Hematopoietic multipotent progenitor cell treated with erythropoietin and hydrocortisone succinate and interleukin-3 and kit ligand, for 15 days (in vitro differentiated cells): ENCODE measurements at places on chromosomes 1 and 21.

DNA sequence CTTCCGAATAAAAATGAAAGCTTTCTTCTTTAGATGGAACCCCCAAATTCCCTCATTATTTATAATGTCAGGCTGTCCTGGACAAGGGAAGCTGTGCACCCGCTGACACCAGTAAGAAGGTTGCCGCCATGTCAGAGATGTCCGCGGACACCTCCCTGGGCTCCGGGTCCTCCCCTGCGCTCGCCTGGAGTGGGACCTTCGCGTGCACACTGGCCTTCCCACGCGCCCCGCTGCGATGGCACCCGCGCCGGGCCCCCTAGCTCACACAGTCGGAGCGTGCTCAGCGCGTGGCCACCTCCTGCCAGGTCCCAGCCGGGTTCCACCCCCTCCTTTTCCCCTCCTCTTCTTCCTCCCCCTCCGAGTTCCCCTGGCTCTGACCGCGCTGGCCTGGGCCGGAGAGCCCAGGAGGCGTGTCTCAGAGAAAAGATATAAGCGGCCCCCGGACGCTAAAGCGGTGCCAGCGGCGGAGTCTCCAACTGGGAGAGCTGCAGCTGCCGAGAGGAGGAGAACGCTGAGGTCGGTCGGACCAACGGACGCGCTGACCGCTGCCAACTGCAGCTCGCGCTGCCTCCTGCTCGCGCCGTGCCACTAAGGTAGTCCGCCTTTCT lies at the start of gene G0S2:
G0S2 (plus strand) TSS at position 456 of the 608 bp plus-strand sequence. CDS start 273 bp downstream, outside the sequence.
- no peak for DNase-seq

DNA sequence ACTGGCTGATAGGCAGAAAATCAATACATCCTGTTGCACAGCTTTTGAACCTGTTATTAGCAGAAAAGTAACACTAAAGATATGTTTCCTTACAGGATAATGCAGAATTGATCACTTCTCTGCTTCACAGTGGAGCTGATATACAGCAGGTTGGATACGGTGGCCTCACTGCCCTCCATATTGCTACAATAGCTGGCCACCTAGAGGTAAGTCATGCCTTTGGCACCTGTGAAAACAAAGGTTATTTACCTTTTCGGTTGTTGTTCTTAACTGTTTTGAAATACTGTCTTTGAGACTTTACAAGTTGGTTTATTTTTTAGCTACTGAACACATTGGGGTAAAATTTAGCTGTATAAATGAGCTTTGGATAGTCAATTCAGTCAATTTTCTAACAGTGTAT lies 36.3 kb downstream of the TNNI3K start:
- DNase-seq = no peak

GRCh38 chr1:94929351-94930217 lies 2.7 kb upstream of the CNN3 start:
- no peak for DNase-seq

- DNase-seq = no peak
These were observed 27.8 kb upstream of the TSNAX start for GRCh38 chr1:231500666-231501065.

DNA sequence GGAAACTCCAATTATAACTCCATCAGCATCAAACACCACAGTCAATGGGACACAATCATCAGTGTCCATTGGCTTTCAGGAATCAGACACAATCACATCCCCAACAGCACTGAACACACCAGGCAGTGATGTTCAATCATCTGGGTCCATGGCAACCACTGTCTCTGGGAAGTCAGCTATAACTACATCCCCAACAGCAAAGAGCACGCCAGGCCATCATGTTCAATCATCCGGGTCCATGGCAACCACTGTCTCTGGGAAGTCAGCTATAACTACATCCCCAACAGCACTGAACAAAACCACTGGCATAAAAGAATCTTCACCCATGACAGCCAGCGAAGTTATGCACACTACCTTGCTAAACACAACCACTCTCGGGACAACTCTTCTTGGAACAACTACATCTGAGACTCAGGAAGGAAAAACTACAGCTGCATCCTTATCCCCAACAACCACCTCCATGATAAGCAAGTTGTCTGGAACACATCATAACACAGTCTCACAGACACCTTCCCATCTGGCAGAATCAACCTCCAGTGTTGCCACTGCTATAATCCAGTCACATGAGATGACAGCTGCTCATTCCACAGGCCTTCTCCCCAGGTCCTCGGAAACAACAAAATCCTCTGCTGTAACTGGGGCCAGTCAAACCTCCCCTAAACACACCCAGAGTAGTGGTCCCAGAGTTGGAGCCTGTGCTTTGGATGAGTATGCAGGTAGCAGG lies 19.9 kb downstream of the CATSPER4 start:
- DNase-seq = no peak

- DNase-seq = no peak
These were observed 30.5 kb downstream of the ZCCHC17 start for GRCh38 chr1:31327381-31327780.

- DNase-seq = no peak
These were observed 168.0 kb upstream of the NR5A2 start for GRCh38 chr1:199859491-199859933.

DNA sequence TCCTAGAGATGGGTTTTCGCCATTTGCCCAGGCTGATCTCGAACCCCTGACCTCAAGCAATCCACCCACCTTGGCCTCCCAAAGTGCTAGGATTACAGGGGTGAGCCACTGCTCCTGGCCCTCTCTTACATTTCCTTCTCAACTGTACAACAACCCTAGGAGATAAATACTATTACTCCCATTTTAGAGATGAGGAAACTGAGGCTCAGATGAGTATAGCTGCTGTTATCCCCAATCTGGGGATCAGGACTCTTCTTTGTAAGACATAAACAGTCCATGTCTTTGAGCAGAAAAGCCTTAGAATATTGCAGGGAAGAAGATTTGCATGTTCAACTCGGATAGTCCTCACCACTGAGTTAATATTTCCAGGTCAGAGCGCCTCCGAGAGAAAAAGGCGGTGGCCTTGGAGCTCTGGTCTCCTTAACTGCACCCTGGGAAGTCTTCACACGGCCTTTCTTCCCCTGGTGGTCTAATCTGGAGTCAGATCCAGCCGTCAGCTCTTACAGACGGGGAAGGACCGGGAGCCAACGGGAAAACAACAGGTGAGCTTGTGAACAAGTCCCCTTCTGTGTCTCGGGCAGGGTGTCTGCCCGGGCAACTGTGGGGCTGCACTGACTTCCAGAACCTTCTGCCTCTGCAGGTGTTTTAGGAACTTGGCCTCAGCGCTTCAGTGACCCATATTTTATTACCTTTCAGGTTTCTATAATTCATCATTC lies 5.9 kb upstream of the OLIG1 start:
- DNase-seq = no peak

DNA sequence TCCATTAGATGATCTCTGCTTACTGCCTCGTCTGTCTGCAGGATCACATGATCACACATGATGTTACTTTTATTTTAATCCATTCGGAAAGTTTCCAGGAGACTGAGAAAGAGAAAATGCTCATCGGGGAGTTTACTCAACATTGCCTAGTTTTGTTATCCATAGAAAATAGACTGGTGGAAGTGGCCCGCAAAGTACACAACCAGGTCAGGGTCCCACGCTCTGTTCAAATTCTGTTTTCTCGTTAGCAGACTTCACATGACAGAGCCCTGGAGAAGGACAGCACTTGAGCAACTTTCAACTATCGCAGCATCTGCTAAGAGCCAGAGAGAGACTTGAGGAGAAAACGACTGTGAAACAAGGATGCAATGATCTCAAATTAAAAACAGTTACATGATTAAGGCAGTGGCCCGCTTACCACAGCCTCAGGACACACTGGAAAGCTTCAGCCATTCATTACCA lies 44.2 kb downstream of the ADAMTS1 start:
- no peak for DNase-seq

DNA sequence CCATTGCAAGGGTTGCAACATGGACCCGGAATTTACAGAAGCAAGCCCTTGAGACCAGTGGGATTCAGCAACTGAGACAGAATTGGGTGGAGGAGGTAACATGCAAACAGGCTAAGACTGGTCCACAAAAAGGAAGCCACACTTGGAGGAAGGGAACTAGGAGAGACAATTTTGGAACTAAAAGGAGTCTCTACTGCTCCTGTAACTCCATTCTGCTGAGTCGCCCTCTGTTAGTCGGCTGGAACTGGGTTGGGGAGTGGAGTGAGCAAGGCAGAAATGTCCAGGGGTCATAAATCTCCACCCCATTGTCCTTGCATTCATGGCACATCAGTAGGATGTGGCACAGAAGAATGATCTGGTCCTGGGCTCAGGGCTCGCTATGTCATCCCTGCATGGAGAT lies 5.1 kb downstream of the LAMB3 start:
- peak; percentile 39 for DNase-seq

DNA sequence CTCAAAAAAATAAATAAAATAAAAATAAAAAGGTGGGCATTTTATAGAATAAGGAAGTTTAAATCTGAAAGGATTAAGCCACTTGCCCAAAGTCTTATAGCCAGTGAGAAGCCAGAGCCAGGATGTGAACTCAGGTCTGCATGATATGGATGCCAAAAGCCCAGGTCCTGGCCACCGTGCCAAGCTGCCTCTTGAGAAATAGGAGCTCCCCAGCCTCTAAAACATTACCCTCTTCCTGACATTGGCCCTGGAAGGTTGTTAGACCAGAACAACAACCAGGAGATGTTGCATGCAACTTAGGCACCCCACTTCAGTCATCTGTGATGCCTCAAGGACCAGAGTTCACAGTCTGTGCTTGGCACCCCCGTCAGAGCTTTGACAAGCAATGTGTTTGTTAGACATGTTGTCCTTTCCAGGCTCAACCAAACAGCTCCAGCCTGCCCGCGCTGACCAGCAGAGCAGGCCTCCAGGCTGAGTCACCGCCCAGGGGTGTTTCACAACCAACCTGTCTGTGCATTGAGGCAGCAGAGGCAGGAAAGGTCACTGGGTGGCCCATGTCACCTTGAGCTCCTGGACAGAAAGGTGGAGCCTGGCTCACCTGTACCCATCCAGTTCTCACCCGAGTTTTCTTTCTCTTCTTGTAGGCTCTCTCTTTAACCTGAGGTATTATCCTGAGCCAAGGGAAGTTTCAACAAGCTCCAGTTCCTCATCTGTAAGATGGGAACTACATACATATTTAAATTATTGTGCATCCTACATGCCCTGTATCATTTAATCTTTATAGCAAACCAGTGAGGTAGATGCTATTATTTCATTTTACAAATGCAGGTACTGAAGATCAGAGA lies 14.9 kb upstream of the MED18 start:
- no peak for DNase-seq

GRCh38 chr21:45087022-45087823 lies 12.8 kb downstream of the ADARB1 start:
- DNase-seq = no peak

DNA sequence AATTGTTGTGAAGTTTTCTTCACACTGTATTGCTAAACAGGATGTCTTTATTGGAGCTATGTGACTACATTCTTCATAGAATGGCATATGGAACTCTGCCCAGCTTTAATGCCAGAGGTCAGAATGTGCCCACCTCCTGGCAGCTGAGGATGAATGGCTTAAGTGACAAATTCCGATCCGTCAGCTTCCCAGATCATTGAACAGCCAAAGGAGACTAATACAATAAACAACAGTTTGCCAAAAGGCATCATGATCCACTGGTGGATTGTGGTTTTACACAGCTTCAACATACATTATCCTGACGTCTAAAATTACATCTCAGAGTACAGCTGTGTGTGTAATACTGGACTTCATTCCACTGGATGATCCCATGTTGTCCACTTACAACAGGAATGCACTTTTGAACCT lies 68.7 kb upstream of the C1orf105 start:
- no peak for DNase-seq

- DNase-seq = no peak
These were observed 10.0 kb downstream of the NCF2 start for GRCh38 chr1:183580281-183580682.

- no peak for DNase-seq
These were observed 13.2 kb downstream of the MEGF6 start for GRCh38 chr1:3598051-3598491.

DNA sequence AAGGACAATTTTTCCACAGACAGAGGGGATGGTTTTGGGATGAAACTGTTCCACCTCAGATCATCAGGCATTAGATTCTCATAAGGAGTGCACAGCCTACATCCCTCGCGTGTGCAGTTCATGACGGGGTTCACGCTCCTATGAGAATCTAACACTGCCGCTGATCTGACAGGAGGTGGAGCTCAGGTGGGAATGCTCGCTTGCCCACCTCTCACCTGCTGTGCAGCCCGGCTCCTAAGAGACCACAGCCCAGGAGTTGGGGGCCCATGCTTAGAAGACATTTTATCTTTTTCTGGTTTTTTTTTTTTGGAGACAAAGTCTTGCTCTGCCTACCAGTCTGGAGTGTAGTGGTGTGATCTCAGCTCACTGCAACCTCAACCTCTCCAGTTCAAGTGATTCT lies 16.0 kb downstream of the GNB1 start:
- DNase-seq = no peak

DNA sequence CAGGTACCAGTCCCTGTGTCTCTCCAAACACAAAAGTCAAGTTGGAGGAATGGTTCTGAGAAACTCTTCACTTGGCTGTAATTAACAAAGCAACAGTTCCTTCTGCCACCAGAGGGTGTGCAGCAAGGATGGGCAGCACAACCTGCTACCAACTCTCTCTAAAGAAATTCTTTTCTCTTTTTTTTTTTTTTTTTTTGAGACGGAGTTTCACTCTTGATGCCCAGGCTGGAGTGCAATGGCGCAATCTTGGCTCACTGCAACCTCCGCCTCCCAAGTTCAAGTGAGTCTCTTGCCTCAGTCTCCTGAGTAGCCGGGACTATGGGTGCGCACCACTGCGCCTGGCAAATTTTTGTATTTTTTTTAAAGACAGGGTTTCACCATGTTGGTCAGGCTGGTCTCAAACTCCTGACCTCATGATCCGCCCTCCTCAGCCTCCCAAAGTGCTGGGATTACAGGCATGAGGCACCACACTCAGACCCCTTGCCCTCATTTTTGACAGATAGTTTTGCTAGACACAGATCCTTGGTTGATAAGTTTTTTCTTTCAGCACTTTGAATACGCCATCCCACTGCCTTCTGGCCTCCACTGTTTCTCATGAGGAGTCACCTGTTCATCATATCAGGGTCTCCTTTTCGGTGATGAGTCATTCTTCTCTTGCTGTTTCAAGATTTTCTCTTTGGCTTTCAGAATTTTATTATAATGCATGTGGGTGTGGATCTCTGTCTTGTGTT lies 12.1 kb upstream of the DEGS1 start:
- DNase-seq = no peak

GRCh38 chr1:208892147-208892546 lies 648.0 kb upstream of the PLXNA2 start:
- no peak for DNase-seq

- DNase-seq = no peak
These were observed 13.0 kb downstream of the LSS start for GRCh38 chr21:46215436-46216131.

GRCh38 chr1:237736372-237737029 lies 154.2 kb downstream of the ZP4 start:
- no peak for DNase-seq

GRCh38 chr1:87980494-87980893 lies 651.8 kb downstream of the LMO4 start:
- DNase-seq = no peak

- DNase-seq = peak; percentile 25
These were observed 181.3 kb downstream of the ATP6V1G3 start for GRCh38 chr1:198359024-198359653.
